Activated T-helper 9 cell treated with anti-CD3 and anti-CD28 coated beads, Interleukin-2, amount 50 U/mL, for 16 hours (primary cell): ENCODE measurements at places on chromosomes 3 and 15.
A peak's percentile ranks its signal among the peaks of the same experiment; 100 is the strongest.

DNA sequence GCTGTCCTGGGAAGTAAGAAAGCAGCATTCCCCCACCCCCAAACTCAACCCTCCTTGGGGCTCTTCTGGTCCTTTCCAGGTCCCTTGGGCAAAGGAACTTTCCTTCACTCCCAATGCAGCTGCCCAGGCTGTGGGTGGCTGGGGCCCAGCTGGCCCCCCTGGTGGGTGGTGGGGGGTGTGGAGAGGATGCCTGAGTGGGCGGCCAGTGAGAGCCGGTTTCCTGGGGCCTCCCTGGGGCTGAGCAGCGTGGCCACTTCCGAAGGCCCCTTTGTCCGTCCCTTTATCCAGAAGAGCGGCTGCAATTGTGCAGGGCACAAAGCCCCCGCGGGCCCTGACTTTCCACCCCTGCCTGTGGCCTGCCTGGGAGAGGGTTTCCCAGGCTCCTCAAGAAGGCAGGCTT, 61.0 kb downstream of the RHCG start:
- no peak for DNase-seq

DNA sequence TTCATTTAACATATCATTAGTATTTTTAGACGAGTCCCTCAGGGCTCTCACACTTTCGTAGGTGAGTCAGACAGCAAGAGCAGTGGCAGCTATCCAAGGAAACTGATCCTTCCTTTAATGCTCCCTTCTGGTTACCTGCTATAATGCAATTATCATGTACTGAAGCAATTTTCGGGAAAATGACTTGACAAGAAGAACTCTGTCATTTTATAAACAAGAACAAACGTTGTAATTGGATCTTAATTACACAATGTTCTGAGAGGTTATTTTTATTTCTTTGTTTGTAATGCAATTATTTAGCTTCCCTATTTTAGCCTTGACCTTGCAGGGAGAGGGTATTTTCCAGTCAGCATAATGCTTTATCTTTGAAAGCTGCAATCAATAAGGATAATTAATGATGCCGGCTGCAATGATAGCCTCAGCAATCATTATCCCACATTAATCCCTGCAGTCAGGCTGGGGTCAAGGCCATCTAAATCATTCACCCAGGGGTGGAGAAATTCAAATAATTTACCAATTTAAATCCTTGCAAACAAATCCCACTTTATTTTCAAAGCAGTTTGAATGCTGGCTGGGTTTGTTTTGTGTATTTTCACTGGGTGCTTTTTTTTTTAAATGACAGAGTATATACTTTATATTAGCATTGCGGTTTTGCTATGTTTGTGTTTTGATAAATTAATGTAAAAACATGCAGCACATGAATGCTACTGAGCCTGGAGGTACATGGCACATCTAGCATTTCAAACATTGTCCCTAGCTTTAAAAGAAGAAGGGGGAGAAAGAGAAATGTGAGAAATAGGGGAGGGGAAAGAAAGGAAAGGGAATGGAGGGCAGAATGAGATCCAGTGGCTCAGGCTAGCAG, 249.9 kb downstream of the SHOX2 start:
- DNase-seq, result no peak

GRCh38 chr15:71780115-71780976, 30.0 kb upstream of the NR2E3 start:
- peak; percentile 16 for DNase-seq

GRCh38 chr15:58065445-58066041, at the start of gene ALDH1A2:
Gene ALDH1A2, minus strand, starts transcription at chr15:58065711. Its CDS starts 61 bp downstream, at chr15:58065650.
- DNase-seq, result no peak

- no peak for DNase-seq
These were observed 105.5 kb downstream of the BDH1 start for GRCh38 chr3:197450308-197450707.

GRCh38 chr3:157093096-157093495, 66.9 kb downstream of the CCNL1 start:
- DNase-seq, result no peak

GRCh38 chr15:75671730-75672602, 24.3 kb downstream of the SNX33 start:
- no peak for DNase-seq

DNA sequence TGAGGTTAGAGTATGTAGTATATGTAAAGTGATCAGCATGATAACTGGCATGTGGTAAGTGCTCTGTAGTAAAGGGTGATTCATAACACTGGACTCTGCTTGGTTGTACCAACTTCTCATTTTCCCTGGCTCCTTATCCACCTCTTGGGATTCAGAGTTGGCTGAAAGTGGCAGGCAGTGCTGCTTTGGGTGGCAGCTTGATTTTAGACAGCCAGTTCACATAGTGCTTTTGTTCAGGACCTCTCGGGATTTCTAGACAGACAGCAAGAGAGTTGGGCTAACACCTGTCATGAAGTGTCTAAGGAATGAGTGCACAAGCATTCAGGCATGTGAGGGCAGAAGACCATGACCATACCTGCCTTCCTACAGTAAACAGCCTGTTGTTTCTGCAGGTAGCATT, 69.0 kb downstream of the RBM6 start:
- DNase-seq, result no peak

DNA sequence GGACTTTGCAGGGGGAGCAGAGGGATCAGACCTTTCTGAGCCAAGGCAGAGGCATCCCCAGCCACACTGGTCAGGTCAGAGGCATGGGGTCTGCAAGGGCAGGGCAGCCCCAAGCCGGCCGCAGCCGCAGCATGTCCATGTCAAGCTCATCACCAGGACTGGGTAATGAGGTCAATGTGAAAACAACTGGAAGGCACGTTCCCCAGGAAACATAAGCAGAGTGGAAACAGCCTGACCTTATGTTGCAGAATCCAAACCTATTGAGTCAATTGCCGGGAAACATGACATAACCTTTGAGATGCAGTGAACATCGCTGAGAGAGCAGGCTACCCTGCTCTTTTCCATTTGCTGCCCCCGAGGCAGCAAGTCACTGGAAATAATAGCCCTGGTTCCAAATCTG, 315.1 kb upstream of the IGF1R start:
- DNase-seq, result no peak

DNA sequence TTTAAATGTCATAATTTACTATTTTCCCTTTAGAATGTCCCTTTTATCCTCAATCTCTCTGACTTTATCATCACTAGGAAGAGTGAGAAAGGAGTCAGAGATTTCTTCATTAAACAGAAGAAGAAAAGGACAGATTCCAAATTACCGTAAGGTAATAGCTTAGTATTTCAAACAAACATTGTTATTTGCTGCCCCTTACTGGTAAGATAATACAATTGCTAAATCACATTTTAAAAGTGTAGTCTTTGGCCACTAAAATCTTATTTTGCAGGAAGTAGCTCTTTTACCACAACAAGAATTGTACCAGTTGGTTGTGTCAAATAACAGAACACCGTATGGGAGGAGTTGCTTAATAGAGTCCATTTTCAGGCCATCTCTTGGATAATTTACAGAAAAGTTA, 53.7 kb downstream of the CGGBP1 start:
- no peak for DNase-seq

DNA sequence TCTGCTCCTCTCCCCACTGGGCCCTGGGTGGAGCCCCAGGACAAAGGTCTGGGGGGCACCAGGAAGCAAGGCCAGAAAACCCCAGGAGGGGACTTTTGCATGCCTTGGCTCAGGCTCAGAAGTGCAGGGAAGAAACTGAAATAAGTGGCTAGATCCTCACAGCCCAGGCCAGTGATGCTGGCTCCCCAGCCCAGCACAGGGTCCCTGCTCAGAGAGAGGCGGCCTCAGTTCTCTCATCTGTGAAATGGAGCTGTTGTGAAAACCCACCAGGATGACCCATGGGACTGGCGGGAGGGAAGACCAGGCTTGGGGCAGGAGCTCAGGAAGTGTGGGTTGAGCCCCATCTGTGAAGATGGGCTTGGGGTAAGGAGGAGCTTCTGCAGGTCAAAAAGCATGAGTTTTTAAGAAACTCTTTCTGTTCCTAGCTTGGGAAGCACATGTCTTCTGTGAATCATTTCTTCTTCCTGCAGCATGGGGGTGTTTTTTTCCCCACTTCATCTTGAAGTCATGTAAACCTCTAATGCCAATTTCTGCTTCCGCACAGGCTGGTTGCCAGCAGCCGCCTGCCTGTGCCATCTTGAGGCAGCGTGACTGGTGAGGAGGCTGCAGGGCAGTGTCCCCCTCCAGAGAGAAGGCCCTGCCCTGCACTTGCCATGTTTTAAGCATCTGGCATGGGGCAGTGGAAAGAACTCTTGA, 118.6 kb downstream of the SMAD6 start:
- DNase-seq, result no peak

GRCh38 chr3:23915537-23916108, 1.2 kb downstream of the NKIRAS1 start:
- DNase-seq, result no peak

GRCh38 chr15:92847841-92848240, 52.3 kb upstream of the CHD2 start:
- DNase-seq, result no peak

- no peak for DNase-seq
These were observed 5.3 kb downstream of the RNF168 start for GRCh38 chr3:196498297-196498696.

DNA sequence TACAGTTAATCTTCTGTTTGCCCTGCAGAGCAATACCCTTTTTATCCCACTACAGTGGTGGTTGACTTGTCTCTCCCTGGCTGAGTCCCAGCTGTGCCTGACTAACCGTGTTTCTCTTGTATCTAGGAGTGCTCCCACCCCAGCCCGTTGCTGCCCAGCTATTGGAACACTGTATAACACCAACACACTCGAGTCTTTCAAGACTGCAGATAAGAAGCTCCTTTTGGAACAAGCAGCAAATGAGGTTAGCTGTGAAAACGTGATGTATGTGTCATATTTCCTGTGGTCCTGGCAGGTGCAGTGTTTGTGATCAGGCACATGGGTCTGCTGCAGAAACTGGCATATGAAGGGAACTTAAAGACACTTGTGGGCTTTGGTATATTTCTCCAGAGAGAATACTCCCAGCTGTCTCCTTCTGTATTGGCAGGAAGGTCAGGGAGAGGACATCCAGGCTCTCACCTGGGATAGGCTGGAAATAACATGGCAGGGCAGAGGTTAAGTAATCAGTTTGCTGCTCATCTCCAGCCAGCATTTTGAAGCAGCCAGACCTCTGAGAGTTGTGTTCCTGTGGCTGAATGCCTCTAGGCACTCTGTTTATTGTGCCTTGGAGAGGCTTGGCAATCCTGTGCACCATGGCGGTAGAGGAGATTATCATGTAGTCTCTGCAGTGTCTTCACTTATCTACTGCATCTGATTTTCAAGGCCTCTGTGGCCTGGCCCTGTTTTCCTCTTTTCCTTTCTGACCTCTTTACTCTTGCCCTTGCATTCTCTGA, 34.8 kb downstream of the ATG7 start:
- no peak for DNase-seq

GRCh38 chr3:128505771-128506170, 12.8 kb upstream of the GATA2 start:
- no peak for DNase-seq

GRCh38 chr3:186417791-186418190, 55.8 kb upstream of the DGKG start:
- no peak for DNase-seq

GRCh38 chr15:80695911-80696661, 976 bp downstream of the ABHD17C start:
- peak; percentile 3 for DNase-seq

GRCh38 chr3:30082652-30083051, 523.7 kb upstream of the TGFBR2 start:
- no peak for DNase-seq

DNA sequence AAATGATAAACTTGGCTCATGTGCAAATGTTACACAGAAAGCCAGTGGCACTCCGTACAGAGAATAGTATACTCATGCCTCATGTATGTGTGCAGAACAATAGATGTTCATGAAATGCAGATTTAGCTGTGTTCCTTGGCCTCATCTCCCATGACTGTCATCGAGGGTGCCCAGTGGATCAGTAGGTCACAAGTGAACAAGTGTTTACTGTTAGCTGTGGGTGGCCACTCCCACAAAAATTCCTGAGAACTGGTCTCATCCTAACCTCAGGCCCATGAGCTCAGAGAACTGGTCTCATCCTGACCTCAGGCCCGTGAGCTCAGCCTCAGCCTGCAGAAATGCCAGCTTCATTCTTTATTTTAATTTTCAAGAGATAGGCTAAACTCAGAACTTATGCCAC, 124.1 kb downstream of the GADL1 start:
- DNase-seq, result no peak

DNA sequence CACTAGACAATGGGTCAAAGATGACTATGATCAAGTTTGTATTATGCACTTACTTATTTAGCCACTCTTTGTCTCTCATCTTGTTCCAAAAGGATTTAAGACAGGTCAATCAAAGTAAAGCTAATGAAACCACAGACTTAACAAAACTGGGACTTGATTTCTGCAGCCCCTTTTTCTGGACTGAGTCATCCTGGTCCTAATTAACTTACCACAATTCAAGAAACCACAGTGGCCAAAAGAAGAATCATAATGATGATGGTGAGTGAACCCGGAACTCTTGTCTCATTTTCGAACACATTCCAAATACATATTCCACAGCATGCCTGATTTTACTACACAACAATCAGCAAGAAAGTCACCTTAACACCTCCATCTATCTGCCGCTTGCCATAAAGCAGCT, 1333.0 kb downstream of the ROBO1 start:
- DNase-seq, result no peak

DNA sequence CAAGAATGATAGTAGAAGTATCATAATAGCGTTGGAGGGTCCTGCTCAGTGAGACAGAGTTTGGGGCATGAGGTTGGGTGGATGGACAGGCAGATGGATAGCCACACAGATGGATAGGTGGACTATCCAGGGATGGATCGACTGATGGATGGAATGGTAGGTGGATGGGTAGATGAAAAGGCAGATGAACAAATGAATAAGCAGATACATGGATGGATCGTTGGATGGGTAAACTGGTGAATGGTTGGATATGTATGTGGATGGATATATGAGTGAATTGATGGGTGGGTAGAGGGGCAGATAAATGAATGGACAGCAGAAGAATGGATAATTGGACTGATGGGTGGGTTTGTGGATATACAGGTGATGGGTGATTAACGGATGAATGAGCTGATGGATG, 9.5 kb downstream of the CPNE9 start:
- no peak for DNase-seq

GRCh38 chr3:15877813-15878212, 80.0 kb upstream of the ANKRD28 start:
- DNase-seq, result no peak

- no peak for DNase-seq
These were observed 36.7 kb downstream of the FOXP1 start for GRCh38 chr3:71546821-71547220.

DNA sequence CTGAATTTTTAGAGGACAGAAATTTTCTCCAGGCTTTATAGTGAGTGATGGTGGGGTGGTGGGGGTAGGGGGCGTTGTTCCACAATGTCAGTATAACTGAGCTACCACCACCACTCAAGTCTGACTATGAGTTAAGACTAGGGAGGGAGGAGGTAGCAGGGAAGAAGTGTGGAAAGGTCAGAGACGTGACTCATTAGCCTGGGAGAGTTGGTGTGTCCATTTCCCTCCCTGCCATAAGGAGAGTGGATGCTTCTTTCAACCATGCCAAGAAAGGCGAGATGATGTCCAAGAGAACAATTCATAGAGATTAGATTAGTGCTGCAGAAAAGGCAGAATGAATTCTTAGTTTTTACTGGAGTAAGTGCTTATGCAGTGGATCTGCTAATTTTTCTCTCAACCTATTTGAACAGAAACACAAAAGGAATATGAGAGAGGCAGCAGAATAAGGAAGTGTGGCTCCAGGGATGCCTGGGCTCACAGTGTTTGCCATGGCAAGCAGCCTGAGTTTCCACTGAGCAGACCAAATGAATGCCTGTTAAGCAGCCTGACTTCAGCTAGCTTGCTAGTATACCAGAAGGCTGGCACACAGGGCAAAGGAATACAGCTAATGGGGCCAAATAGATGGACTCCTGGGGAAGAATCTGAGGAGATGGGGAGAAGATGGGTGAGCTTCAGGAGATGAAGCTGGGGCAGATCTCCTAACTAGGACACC, 708.9 kb downstream of the NTRK3 start:
- no peak for DNase-seq
